ENCODE measurements at places on chromosomes 3 and 15.

- no peak for DNase-seq
Observed at GRCh38 chr3:50193746-50194127, 2.3 kb downstream of the GNAT1 start.

DNA sequence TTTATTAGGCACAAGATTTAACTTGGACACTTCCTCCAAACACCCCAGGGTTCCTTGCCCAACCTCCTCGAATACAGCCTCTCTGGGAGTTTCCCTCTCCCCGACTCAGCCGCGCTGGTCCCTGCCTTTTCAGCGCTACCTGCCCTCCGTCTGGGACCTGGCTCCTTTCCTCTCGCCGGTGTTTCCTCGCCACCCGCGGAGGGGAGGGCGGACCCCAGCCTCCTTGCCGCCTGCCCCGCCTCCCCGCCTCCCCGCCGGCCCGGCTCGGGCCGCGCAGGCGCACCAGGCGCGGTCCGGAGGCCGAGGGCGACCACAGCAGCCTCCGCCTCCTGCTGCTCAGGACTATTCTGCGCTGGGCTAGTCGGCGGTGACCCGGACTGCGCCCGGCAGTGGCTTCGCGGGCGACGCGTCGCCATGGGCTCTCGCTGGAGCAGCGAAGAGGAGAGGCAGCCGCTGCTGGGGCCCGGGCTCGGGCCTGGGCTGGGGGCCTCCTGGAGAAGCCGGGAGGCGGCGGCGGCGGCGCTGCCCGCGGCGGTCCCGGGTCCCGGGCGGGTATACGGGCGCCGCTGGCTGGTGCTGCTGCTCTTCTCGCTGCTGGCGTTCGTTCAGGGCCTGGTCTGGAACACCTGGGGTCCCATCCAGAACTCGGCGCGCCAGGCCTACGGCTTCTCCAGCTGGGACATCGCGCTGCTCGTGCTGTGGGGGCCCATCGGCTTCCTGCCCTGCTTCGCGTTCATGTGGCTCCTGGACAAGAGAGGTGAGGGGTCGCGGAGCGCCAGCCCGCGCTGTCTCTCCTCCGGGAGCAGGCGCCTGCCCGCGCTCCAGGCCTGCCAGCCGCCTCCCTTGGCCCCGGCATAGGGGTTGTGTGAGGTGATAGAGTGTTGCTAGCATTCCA lies at the start of gene SLC49A4:
SLC49A4 (plus strand) TSS at position 291 of the 895 bp plus-strand sequence; CDS start at position 415, 124 bp downstream.
- DNase-seq: peak; percentile 86

- peak; percentile 82 for DNase-seq
Observed at GRCh38 chr3:32577581-32578556, 7.2 kb upstream of the DYNC1LI1 start.

DNA sequence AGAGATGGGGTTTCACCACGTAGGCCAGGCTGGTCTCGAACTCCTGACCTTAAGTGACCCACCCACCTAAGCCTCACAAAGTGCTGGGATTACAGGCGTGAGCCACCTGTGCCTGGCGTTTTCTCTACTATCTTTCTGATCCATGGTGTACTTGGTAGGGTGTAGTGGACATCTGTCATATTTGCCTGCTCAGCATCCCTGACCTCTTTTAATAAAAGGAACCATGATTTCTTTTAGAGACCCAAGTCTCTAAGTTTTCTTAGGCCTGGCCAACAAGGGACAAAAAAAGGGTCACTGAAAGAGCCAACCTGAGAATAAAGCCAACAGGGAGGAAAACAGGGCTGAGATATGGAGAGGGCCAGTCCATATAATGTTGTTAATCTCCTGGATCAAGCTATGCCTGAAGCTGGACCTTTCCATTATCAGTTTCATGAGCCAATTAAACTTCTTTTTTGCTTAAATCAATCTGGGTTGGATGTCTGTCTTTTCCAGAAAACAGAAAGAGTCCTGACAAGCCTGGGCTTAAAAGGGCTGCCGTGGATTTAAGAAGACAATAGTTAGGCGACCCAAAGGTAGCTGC lies 48.1 kb upstream of the PGPEP1L start:
- no peak for DNase-seq

DNA sequence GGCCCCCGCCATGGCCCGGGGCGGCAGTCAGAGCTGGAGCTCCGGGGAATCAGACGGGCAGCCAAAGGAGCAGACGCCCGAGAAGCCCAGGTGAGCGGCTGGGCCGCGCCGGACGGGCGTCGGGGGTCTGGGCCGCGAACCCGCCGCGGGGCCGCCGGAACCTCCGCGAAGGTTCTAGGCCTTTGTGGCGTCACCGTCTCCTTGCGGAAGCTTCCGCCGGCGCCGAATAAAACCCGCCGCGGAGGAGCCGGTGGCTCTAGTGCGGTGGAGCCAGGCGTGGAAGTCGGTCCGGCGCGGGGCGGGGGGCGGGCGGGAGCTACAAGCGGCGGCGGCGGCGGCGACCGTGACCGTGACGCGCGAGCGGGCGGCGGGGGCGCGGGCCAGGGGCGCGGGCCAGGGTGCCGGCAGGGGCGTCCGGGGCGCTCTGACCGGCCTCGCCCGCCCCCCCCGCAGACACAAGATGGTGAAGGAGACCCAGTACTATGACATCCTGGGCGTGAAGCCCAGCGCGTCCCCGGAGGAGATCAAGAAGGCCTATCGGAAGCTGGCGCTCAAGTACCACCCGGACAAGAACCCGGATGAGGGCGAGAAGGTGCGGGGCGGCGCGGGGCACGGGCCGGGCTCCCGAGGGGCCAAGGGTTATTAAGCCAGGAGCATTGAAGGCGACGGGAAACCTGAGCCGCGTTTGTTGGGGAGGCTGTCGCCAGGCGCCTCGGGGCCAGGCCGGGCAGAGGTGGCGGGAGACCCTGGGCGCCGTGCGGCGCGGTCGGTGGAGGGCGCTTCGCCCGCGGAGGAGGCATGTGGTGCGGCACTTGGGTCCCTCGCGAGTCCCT lies at the start of gene DNAJA4:
DNAJA4 (plus strand) TSS at position 259 of the 833 bp plus-strand sequence; CDS start at position 461, 202 bp downstream.
- DNase-seq: peak; percentile 57

DNA sequence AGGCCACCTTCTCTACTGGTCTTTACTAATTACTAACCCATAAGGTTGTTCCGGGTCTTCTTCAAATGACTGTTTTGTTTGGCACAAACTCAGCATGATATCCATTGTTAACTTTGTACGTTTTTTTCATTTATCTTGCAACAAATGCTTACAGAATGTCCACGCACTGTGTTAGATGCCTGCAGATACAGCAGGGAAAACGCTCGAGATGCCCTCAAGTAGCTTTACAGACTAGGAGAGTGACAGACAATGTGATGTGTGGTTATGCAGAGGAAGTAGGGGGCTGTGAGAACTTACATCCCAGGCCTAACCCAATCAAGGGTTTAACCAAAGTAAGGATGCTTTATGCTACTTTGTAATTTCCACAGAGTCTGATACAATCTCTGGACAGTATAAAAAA lies 949 bp upstream of the RFC4 start:
- no peak for DNase-seq

- no peak for DNase-seq
Observed at GRCh38 chr3:115627180-115628074, 4.1 kb downstream of the GAP43 start.

DNA sequence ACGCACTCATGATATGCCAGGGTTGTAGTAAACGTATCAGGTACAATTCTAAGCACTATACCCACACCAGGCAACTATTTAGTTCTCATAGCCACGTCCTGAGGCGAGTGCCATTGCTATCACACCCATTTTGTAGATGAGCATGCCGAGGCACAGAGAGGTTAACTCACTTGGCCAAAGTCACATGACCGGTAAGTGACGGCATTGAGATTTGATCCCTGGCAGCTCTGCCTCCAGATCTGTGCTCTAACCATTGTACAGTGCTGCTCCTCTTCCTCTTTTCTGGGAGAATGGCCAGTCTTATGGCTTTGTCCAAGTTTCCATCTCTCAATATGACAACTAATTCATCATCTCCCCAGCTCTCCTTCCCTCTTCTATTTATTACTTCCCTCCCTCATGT lies 18.9 kb upstream of the ATP2B2 start:
- DNase-seq: no peak

DNA sequence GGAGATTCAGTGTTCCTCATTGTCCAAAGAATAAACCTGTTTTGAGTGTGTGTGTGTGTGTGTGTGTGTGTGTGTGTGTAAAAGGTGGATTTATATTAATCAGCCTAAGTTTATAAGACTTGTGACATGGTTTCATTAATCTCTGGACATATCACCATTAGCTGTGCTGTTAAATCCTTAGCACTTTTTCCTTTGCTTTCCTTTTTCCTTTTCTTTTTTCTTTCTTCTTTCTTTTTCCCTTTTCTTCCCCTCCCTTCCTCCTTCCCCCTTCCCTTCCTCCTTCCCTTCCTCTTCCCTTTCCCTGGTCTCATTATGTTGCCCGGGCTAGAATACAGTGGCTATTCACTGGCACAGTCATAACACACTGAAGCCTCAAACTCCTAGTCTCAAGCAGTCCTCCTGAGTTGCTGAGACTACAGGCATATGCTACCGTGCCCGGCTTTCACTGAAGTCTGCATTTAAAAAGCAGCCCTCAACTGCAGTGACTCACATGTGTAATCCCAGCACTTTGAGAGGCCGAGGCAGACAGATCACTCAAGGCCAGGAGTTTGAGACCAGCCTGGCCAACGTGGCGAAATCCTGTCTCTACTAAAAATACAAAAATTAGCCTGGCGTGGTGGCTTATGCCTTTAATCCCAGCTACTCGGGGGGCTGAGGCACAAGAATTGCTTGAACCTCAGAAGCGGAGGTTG lies 28.6 kb upstream of the ITPKA start:
- DNase-seq: no peak

- DNase-seq: peak; percentile 70
Observed at GRCh38 chr3:31802981-31803740, 177.9 kb downstream of the OSBPL10 start.

GRCh38 chr3:64880916-64881315 lies 193.1 kb upstream of the ADAMTS9 start:
- no peak for DNase-seq

DNA sequence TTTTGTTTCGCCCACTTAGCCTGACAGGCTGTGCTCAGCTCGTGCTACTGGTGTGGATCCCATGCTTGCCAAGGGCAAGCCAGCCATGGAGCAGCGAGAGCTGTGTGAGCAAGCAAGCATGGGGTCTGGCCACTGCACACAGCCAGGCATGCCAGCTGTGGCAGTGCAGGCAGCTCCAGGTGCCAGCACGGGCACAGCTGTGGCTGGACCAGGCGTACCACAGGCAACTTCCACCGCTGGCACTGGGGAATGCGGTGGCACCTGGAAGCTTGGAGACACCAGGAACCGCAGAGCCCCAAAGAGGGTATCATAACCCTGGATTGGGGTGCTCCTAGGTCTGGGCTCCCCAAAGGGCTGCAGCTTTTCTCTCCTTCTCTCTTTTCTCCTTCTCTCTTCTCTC lies 4.3 kb upstream of the LIMD1 start:
- DNase-seq: no peak

DNA sequence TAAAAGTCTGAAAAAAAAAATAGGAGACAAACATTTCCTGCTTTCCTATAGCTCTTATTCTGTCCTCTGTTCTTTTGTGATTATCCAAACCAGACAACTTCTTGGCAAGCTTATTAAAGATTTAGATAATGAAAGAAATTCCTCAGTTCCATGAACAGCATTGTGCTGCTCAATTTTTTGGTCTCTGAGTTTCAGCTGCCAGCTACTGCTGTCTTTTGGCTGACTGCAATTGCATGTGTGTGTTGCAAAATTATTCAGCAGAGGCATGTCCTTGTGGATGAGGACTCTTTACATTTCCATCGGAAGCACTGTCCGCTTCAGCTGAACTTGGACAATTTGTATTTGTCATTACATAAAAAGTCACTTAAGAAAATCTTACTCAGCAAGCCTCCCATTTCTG lies 397.3 kb upstream of the RASGRP1 start:
- no peak for DNase-seq

DNA sequence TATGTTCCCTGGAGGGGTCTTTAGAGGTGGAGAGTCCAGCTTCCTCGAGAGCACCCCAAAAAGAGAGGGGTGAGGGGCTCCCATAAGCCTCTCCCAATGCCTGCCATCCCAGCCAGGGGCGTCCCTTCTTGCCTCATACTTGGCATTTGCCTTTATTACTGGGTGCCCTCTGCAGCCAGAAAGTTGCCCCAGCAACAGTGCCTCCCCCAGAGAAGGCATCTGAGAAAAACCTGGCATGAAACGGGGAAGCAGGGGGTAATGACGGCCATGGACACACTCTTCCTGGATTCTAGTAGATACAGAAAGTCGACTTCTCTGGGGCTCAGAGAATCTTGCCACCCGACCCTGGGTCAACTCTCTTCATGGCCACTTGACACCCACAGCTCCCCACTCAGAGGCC lies 90.1 kb downstream of the PCSK6 start:
- no peak for DNase-seq

GRCh38 chr3:63724987-63725386 lies 72.5 kb downstream of the SNTN start:
- no peak for DNase-seq

DNA sequence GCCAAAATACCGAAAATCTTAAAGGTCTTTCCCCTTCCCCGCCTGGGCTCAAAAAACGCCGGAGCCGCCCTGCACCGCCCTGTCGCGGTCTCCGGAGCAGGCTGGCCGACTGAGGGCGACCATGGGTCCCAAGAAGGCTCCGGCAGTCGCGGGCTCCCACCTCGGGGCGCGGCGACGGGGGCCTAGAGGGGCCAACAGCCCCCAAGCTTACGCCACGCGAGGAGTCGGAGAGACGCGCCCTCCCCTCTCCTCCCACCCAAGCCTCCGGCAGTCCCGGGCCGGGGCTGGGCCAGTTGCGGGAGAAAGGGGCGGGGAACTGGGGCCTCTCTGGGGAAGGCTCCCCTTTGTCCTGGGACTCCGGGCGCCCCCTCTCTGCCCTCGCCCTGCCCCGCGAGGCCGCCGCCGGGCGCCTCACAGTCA lies 69.2 kb downstream of the GOLGA8B start:
- DNase-seq: no peak

DNA sequence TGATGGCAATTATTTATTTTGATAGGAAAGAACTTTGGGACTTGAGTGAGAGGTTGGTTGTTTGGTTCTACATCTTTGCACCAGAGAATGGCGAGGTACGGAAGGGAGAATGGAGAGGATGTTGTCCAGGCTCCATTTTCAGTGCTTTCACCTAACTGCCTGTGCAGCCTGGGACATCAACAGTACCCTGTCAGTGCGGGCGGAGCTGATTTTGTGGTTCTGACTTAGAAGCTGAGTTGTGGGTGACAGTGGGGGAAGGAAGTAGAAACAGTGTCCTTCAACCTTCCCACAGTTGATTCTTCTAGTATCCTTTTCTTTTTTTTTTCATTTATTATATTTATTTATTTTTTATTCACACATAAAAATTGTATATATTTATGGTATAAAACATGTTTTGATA lies 95.3 kb downstream of the TIGIT start:
- no peak for DNase-seq

DNA sequence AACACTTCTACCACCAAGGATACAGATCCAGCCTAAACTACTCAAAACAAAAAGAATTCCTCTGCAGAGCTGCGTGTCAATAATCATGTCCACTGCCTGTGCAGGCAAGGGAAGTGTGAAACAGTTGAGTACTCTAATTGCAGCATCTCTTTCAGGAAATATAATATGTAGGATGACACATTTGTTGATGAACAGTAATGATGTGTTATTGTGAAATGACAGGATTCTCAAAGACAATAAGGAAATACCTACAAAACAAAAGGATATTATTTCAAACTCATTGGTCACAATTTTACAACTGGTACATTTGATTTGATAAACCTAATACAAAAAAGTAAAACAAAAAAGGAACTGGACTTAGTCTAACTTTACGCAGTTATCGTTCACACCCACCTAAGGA lies 4.4 kb downstream of the SPG11 start:
- peak; percentile 81 for DNase-seq

- DNase-seq: no peak
Observed at GRCh38 chr3:168249205-168249549, 153.5 kb upstream of the GOLIM4 start.

- DNase-seq: no peak
Observed at GRCh38 chr15:71083349-71083748, 31.9 kb upstream of the THSD4 start.
